Upper lobe of left lung (tissue), 6 donors: ENCODE measurements at places on chromosomes 2 and 18.

DNA sequence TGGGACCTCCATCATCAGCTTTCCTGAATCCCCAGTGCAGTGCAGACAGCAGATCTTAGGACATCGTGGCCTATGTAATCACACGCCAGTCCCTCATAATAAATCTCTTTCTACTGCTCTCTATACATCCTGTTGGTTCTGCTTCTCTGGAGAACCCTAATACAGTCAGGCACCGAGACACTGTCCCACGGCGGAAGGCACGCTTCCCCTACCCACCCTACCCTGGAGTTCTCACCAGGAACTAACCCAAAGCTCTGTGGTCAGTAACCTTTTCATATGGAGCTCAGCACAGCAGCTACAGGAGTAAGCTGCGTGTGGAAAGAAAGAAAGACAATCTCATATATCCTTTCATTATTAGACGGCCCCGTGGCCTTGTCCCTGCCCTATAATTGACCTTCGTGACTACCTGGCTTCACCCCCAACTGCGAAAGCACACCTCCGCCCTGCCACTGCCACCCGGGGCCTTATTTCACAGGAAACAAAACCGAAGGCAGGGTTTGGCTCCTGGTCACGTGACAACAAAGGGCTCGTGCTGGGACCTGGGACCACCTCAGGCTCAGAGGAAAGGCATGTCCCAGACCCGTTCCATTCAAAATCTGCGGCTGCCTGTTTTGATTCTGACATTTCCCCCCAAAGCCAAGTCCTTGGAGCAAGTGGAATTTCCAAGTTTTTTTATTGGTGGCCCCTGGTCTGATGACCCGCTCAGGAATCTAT lies 99.7 kb upstream of the ODC1 start:
- DNase-seq, result no peak

GRCh38 chr2:152097801-152098495 lies 896 bp downstream of the CACNB4 start:
- DNase-seq, result peak; percentile 35

- peak; percentile 40 for DNase-seq
Observed at GRCh38 chr18:23872701-23873550, 141.6 kb upstream of the TTC39C start.

GRCh38 chr2:105541189-105542050 lies 142.6 kb upstream of the FHL2 start:
- DNase-seq, result no peak

- DNase-seq, result no peak
Observed at GRCh38 chr2:185012643-185013042, 414.3 kb downstream of the ZNF804A start.

DNA sequence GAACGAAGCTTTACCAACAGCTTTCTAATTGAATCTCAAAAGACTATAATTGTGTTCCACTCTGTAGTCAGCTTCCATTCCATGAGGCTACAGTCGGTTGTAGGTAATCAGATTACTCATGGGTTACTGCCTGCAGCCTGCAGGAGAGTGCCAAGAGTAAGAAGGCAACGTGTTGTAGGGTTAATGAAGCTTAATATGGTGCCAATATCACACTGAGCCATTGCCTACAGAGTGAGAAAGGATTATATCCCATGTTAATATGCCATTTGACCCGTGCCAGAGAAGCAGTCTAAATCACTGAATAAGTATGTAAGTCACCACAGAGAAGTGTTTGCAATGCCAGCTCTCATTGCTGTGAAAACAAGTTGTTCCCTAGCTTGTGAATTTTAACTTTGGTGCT lies 734.5 kb upstream of the ACVR2A start:
- no peak for DNase-seq

- no peak for DNase-seq
Observed at GRCh38 chr2:207157162-207157481, 8.6 kb downstream of the KLF7 start.

- DNase-seq, result no peak
Observed at GRCh38 chr2:42327125-42327524, 33.9 kb downstream of the COX7A2L start.

- no peak for DNase-seq
Observed at GRCh38 chr2:241223211-241224017, 34.9 kb downstream of the ANO7 start.

DNA sequence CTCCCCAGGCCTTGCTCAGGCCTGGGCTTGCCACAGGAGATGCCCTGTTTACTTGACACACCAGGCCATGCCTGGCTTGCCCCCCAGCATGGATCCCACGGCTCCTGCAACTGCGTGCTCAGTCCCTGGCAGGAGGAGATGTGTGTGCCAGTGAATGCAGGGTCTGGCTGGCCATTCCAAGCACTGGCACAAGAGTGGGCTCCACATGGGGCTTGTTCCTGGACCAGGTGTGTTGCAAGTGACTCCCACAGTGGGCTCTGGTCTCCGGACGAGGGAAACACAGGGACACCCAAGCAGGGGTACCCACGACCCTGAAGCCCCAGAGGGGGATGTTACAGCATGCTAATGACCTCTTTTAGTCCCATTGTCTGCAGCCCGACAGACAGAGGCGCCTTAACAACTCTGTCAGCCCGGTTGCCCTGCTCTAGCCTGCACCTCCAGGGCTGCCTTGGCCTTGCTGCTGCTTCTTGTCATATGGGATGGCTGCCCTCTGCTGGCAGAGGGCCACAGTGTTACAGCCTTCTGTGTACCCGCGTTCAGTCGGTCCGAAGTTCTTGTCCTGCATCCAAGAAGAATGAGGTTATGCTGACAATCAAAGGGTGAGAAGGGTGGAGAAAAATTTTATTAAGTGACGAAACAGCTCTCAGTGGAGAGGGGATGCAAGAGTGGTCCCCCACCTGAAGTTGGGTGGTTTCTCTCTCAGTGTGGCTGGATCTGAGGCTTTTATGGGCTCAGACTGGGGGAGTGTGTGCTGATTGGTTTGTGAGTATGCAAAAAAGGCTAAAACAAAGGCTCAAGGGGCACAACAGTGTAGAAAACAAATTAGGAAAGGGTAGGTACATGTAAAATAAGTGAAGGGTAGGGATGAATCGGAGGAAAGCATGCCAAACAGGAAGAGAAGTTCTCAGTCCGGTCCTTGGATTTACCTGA lies 180.4 kb downstream of the MBD5 start:
- peak; percentile 62 for DNase-seq

- no peak for DNase-seq
Observed at GRCh38 chr2:31227711-31228125, 6.2 kb upstream of the EHD3 start.

- DNase-seq, result no peak
Observed at GRCh38 chr2:6937157-6937556, 19.9 kb downstream of the RNF144A start.

- DNase-seq, result no peak
Observed at GRCh38 chr2:197042739-197043196, 116.3 kb upstream of the PGAP1 start.

GRCh38 chr2:176131848-176132158 lies 2.3 kb downstream of the HOXD8 start:
- DNase-seq, result no peak

DNA sequence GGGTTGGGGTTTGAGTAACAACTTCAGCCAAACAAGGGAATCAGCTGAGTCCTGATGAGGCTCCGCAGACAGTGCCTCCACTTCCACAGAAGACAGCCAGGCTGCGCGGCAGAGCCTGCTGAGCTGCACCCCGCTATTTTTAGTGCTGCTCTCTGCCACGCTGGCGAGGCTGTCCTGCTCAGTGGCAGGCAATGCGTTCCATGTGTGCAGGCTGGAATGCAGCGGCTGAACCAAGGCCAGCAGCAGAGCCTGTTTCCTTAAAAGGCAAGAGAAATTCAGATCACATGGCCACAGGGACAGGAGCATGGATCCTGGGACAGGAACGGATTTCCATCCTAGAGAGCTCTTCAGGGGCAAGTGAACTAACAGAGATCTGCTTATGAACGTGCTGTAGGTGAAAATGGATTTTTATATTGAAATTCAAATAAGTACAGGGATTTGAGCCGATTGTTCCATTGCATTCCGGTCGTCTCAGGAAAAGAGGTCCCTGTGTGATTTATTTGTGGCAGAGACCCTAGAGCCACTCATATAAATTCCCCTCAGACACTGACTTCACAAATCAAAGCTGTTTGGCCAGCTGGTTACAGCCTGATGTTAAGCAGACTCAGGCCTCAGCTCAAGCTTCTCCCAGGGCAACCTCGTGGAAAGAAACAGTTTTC lies 98.7 kb downstream of the COL6A3 start:
- DNase-seq, result peak; percentile 64

DNA sequence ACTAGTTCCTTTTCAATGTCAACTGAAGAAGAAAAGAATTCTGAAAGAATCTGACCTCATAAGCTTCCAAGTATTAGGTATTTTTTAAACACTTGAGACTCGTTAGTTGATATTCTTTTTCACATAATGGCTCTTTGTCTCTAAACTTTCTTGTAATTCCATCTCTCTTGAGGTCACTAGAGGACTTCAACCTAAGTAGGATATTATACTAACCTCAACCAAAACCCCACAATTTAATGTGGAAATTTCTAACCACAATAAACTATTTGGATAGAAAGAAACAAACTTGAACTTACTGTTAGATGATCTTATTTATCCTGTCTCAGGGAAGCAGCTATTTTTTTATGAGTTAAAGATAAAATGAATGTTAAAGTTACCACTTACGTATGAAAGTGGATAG lies 206.9 kb upstream of the FSIP2 start:
- no peak for DNase-seq

DNA sequence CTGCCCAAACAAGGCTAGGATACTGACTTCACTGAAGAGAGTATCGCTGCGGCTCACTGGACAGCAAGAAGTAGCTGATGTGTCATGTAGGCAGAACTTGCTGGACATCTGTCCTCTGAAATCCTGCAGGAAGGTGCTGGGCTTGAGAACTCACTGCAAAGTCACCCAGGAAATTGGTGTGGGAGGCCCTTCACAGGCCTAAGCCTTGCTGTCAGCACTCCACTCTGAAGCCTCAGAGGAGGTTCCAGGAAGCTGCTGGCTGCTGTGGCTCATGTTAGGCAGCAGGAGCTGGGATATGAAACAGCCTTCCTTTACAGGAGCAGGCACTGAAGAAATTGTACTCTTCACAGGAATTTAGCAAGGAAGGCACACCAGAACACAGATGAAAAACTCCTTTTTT lies 88.3 kb upstream of the CCDC68 start:
- no peak for DNase-seq
